ENCODE measurements at places on chromosomes 1 and 21.

- DNase-seq = no peak
These were observed 300.3 kb upstream of the B3GALT2 start for GRCh38 chr1:193486671-193487229.

DNA sequence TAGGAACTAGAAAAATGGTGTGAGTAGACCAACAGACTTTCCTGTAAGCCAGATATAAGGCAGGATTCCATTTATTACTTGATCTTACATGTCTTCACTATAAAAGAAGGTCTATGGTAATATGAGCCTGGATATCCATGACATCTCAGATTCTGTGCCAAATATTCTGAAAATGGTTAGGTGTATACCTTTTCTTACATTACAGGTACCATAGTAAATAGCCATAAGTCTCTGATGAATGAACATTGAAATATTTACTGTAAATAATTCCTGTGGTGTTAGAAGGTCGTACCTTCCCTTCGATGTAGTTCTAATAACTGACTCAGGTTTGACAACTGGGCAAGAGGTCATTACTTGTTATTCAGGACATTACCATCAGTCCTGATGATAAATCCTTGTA, 657.9 kb downstream of the BRINP3 start:
- no peak for DNase-seq

GRCh38 chr1:230818901-230819300, 49.4 kb downstream of the C1orf198 start:
- DNase-seq = no peak

GRCh38 chr1:65266476-65266875, 42.9 kb upstream of the DNAJC6 start:
- DNase-seq = no peak

- no peak for DNase-seq
These were observed 9.3 kb upstream of the CTRC start for GRCh38 chr1:15428815-15429435.

- DNase-seq = no peak
These were observed 1583.9 kb downstream of the MRPL39 start for GRCh38 chr21:24023402-24023801.

- DNase-seq = no peak
These were observed 62.7 kb downstream of the CENPF start for GRCh38 chr1:214665606-214666110.

- no peak for DNase-seq
These were observed 1008.6 kb upstream of the ADAMTS5 start for GRCh38 chr21:27975514-27975913.

DNA sequence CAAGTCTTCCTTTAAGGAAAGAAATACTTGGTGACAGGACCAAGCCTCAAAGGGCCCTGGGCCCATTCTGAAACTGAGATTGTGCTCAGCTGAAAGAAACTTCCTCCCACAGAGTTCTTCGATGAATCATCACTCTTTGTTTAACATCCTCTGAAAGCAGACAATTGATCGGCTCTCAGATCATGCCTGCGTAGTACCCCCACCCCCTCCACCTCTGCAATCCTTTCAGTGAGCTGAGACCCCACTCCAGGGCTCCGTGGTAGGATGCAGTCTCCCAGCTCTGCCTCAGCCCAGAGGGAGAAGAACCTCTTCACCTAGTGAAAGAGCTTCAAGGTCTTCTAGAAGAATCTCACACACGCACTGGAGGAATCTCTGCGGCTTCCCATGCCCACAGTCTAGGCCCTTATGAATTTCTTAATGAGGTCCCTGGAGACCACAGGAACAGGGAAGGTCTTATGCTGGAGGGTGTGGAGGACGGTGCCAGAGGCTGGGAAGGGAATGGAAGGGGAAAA, 104.9 kb upstream of the SOD1 start:
- DNase-seq = peak; percentile 43

DNA sequence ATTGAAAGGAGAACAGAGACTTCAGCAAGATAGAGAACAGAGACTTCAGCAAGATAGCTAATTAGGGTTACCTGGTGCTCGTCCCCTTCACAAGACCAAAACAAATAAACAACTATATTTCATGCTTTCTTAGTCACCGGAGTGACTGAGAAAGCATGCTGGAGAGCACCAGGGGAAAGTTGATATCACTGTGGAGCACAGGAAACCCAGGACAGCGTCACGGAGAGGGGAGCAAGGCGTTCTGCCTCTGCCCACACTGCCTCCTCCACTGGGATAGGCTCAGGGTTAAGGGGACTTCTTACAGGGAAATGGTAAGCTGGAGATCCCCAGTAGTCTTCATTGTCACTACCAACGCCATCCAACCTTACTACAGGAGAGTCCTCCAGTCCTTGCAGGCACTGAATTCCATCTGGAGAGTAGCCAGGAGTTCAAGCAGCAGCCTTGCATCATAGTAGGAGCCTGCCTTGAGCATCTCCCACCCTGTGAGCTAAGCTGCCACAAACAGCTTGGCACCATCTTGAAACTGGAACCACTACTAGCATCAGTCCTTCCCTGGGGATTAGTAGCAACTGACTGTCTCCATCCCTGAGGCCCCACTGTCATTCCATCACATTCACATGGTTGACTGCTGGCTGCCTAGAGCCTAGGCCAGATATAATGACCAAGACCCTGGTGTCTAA, 239.4 kb downstream of the PLPP3 start:
- no peak for DNase-seq

DNA sequence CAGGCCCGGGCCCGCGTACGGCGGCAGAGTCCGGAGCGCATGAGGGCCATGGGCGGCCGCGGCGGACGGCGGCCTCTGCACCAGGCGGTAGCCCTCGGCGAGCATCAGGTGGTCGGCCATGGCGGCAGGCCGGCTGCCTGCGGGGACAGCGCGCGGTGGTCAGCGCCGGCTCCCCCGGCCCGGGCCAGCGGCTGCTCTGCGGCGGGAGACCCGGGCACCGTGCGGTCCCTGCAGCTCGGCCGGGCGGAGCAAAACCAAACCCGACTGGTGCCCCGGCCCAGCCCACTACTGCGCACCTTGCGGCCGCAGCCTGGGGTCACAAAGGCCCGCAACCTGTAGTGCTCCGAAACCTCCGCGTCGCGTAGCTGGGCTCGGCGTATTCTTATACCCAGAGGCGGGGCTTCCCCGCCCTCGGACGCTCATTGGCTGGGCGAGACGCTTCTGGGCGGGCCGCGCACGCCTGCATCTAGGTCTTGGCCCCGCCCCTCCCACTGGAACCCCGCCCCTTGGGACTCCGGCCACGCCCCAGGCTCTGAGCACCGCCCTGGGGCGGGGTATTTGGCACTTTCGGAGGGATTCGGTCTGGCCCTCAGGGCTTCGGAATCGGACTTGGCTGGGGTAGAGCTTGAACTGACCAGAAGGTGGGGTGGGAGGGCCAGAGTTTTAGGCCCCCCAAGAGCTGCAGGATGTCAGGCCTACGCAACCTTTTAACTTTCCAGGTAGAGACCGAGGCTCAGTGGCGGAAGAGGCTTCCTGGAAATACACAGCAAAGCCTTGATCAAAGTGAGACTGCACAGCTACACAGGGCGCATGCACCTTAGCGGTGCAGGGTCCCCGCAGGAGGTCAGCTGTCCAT, at the start of gene CITED4:
Gene CITED4 (minus strand): TSS at position 356 of the 856 bp plus-strand sequence. CDS start 236 bp downstream, at position 120.
- DNase-seq = peak; percentile 90

DNA sequence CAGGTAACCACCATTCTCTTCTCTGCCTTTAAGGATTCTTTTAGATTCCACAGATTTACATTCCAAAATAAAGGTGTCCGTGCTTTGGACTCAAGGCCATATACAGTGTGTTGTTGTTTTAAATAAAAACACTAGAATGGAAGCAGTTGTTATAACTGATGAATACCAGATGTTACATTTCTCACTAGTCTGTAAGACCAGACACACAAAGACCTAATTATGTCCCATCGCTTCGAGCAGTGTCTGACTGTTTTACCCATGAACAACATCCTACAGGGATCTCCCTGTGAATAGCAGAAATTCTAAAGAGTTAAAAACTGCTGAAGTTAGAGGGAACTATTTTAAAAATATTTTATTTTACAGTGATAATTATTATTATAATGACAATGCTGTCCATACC, 574.7 kb upstream of the ZP4 start:
- DNase-seq = no peak

DNA sequence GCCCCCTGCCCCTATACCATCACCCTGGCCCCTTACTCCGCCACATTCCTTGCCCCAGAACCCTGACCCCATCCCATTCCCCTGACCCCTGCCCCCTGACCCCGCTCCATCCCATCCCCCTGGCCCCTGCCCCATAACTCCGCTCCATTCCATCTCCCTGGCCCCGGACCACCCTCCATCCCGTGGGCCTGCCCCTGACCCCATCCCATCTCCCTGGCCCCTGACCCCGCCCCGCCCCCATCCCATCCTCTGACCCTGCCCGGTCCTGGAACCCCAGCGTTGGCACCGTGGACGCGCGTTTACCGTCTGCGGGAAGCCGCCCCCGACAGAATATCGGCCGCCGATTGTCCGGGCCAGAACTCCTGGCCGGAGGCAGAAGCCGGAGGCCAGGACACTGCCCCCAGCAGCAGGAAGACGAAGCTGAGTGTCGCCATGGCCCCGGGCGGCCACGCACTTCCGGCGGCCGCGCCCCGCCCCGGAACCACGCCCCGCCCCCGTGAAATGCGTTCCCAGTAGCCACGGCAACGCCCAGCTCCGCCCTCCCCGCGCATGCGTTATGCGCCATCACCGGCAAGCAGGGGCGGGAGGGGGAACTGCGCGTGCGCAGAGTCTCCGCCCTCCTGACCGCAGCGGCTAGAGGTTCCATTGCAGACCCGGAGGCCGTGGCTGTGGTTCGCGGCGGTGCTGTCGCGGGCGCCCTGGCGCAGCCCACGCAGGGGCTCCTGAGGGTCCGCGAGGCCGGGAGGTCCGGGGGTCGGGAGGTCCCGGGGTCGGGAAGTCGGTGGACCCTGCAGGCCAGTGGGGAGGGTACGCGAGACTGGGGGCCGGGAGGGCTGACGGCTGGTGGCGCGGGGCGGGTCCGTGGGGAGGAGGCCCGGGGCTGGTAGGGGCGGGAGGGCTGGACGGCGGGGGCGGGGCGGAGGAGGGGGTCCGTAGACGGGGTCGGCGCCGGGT, at the start of gene POFUT2:
Gene POFUT2 (minus strand): TSS at position 458 of the 954 bp plus-strand sequence. CDS start 24 bp downstream, at position 434.
- peak; percentile 95 for DNase-seq

- no peak for DNase-seq
These were observed 88.3 kb upstream of the MACF1 start for GRCh38 chr1:39116116-39116607.

DNA sequence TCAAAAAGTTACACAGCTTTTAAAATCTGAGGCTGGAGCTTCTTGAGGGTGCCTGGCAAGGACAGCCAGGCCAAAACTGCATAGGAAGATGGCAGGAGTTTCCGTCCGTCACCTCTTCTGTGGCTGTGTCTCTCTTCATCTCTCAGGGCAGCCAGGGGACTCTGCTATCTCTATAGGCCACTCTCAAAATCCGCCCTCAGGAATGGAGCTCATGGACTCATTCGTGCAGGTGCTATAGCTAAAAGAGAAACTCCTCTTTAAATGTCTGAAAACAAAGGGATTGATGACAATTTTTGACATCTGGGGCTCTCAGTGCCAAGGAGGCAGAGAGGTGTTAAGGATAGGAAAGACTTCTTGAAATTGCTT, 27.2 kb downstream of the OVAAL start:
- no peak for DNase-seq

GRCh38 chr1:8722366-8722765, 95.1 kb downstream of the RERE start:
- DNase-seq = no peak

DNA sequence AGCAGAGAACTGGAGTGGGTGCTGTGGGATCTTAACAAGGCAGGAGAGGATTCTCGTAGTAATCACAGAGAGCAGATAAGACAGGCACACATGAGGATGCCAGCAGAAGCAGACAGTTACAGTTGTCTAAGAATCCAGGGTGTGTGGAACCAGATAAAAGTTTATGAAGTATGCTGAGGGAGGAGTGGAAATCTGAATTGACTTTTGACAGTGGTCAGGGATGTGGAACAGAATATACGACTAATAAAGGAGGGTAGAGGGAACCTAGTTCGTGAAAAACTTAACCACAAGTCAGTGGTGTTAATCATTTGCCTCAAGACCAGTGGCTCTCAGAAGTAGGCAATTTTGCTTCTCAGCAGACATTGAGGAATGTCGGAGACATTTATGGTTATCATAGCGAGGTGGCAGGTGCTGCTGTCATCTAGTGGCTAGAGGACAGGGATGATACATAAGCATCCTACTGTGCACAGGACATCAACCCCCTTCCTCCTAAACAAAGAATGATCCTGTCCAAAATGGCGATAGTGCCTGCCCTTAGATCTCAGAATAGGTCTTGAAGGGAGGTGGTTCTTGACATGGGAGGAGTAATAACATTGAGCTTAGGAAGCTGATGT, 3.0 kb downstream of the LRRC8D start:
- DNase-seq = no peak

DNA sequence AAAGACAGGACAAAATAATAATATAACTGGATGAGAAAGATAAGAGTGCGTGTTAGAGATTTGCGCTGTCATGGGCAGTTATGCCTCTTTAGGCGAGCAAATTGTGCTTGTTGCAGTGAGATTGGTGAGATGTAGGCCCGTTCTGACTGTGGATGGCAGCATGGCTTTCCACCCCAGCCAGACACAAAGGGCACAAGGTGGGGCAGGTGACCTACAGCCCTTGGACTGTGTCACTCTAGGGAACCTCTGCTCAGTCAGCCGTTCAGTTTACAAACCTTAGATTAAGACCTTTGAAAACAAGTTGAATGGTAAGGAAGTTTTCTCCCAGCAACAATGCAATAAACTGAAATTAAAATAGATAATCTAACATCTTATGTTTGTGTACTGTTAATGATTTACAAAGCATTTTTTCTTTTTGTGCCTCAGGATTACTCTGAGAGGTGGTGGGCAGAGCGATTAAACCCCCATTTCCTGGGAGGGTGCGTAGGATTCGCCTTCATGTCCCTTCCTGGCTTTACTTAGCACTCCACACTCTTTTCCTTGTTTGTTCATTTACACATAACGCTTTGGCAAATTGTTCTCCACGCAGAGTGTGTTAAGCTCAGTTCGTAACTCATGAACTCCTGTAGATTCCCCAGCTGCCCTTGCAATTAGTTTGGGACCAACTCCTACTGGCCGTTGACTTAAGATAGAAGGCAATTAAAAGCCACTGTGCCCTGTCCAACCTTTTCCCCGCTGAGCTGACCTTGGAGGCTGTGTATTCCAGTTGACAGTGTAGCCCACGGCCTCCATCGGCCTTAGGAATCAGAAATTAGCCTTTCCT, 58.1 kb upstream of the IGSF5 start:
- no peak for DNase-seq

- DNase-seq = no peak
These were observed 81.6 kb upstream of the TTC34 start for GRCh38 chr1:2882966-2883696.

- DNase-seq = no peak
These were observed 80.0 kb downstream of the USP25 start for GRCh38 chr21:15809818-15810217.

DNA sequence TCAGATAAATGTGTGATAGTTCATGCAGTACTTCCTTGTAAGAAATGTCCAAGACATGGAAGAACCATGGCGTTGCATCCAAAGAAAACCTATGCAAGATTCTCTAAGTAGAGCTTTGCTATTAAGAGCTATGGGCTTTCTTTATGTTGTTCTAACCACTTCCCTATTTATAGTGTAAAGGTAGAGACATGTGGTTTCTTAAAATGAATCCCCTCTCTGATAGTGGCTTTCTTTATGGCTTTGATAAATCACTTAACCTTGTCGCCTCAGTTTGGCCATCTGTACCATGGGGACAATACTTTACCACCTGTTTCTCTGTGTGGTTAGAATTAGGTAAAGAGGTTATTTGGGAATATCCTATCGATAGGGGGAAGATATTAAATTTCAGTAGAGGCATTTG, 305.5 kb downstream of the NFIA start:
- DNase-seq = peak; percentile 9

All from GM06990 (cell line).